Right cardiac atrium (tissue), 5 donors: ENCODE measurements at places on chromosomes 2 and 18.
A peak's percentile ranks its signal among the peaks of the same experiment; 100 is the strongest.

- DNase-seq: no peak
Observed at GRCh38 chr2:68436270-68436669, 30.8 kb downstream of the FBXO48 start.

- DNase-seq: no peak
Observed at GRCh38 chr2:48753228-48753627, 2.3 kb downstream of the LHCGR start.

- DNase-seq: no peak
Observed at GRCh38 chr2:186533717-186534116, 47.7 kb downstream of the ZC3H15 start.

DNA sequence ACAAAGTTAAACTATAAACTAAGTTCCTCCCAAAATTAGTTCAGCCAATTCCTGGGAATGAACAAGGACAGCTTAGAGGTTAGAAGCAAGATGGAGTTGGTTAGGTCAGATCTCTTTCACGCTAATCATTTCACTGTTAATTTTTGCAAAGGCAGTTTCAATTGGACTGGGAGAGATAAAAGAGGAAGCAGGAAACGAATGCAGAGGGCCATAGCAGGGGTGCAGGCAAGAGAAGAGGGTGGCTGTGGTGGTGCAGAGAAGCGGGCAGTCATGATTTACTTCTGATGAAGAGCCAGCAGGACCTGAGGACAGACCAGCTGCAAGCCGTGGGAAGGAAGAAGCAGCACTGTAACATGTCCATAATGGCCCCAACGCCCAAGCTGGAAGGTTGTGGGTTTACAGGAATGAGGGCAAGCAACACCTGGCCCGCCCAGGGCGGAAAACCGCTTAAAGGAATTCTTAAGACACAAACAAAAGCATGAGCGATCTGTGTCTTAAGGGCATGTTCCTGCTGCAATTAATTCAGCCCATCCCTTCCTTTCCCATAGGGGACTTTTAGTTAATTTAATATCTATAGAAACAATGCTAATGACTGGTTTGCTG is 4.1 kb upstream of the RMP24 start:
- no peak for DNase-seq

DNA sequence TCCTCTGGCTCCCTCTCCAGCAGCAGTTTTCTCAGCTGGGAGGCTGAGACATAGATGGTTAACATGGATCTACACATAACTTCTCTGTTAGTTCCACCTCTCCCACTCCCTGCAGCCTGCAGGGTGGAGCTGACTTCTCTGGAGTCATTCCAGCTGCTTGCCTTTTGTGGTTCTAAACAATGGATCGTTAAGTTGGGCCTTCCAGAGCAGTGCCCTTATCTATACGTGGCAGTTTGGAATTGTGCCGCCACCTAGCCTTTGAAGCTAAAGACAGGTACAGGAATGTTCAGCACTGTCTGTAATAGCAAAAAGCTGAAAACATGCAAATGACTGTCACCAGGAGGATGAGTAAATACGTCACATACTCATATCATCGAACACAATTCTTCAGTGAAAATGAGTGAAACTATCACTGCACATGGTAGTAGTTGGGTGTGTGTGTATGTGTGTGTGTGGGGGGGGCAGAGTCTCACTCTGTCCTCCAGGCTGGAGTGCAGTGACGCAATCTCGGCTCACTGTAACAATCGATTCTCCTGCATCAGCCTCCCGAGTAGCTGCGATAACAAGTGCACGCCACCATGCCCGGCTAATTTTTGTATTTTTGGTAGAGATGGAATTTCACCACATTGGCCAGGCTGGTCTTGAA is 50.3 kb downstream of the SH2D6 start:
- no peak for DNase-seq

- DNase-seq: no peak
Observed at GRCh38 chr2:197137826-197138477, 172.6 kb downstream of the ANKRD44 start.

DNA sequence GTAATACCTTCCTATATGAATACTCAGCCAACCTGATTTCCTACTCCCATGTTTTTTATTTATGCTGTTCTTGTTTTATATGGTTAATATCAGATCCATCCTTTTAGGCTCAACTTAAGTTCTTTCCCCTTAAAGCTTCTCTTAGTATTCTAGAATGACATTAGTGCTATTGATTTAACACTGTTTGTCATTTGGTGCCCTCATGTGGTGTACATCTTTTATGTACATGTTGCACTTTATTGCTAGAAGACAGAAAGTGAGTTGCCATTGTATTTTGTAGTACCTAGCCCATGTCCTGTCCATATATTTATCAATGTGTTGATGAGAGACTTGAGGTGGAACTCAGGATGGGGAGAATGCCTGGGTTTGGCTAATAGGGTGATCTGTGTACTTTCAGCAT is 2.5 kb downstream of the HTRA2 start:
- DNase-seq: no peak

DNA sequence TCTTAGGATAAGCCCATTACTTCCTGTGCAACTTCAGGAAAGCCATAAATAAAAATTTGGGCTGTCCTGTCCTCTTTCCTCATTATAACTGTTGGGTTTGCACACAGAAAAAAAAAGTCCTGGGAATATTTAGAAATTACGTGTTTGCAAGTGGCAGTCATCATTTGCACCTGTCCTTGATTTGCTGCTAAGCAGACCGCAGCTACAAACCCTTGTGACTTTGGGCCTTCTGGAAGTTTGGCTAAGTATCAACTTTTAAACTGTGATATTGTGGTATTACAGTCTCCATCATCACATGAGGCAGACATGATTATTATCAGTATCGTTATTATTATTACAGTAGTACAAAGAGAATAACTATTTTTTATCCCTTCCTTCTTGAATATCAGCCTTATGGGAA is 260.7 kb upstream of the SESTD1 start:
- no peak for DNase-seq

GRCh38 chr2:240598311-240598911 is 11.9 kb downstream of the CAPN10 start:
- peak; percentile 47 for DNase-seq

GRCh38 chr18:29892960-29893558 is 1149.5 kb downstream of the DSC3 start:
- DNase-seq: no peak

DNA sequence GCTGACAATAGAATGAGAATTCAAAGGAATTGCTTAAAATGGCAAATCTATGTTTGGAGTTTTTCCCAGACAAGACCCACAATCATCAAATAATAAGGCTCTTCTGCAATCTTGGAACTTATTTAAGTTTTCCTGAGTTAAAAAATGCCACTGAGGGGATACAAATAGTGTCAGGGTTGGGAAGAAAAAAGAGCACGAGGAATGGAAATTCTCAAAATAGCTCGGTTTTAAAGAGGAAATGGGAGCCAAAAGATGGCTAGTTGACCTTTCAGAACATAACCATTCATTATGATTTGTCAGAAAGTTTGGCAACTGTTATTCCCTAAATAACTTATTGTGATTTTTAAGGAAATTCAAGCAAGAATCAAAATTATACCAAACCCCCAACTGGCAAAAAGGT is 127.7 kb downstream of the RAPGEF4 start:
- no peak for DNase-seq

GRCh38 chr2:241216211-241216761 is 27.8 kb downstream of the ANO7 start:
- no peak for DNase-seq

GRCh38 chr2:183014005-183014404 is 24.3 kb downstream of the NCKAP1 start:
- no peak for DNase-seq

DNA sequence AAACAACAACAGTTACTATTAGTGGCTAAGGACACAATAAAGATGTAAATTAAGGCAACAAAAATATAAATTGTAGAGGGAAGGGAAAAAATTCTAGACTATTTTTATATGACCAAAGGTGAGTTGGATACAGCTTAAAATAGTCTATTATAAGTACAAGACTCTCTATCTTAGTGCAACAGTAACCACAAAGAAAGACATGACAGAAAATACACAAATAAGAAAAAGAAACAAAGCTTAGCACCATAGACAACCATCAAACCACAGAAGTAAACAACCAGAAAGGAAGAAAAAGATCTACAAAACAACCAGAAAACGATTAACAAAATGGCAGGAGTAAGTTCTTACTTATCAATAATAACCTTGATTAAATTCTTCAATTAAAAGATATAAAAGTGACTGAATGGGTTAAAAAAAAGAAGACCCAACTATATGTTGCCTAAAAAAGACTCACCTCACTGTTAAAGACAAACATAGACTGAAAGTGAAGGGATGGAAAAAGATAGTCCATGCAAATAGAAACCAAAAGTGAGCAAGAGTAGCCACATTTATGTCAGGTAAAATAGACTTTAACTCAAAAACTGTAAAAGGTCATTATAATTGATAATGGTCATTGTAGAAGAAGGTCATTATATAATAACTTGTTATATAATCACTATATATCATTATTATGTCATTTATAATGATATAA is 62.5 kb downstream of the USP40 start:
- no peak for DNase-seq

DNA sequence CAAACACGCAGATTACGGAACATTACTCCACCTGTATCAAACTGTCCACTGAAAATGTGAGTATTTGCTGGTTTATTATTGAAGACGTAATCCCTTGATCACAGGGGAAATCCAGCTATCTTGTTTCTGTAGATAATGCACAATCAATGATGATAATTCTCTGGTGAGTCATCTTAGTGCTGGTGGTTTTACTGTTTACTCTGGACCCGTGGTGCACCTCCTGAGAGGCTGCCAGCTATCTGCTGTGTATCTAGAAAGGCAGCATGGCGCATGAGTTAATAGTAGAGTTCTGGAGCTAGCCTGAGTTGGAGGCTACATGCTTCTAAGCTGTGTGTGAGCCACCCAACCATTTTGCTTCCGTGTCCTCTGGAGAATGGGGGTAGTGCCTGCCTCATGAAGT is 6.5 kb downstream of the NCAPH start:
- DNase-seq: no peak

DNA sequence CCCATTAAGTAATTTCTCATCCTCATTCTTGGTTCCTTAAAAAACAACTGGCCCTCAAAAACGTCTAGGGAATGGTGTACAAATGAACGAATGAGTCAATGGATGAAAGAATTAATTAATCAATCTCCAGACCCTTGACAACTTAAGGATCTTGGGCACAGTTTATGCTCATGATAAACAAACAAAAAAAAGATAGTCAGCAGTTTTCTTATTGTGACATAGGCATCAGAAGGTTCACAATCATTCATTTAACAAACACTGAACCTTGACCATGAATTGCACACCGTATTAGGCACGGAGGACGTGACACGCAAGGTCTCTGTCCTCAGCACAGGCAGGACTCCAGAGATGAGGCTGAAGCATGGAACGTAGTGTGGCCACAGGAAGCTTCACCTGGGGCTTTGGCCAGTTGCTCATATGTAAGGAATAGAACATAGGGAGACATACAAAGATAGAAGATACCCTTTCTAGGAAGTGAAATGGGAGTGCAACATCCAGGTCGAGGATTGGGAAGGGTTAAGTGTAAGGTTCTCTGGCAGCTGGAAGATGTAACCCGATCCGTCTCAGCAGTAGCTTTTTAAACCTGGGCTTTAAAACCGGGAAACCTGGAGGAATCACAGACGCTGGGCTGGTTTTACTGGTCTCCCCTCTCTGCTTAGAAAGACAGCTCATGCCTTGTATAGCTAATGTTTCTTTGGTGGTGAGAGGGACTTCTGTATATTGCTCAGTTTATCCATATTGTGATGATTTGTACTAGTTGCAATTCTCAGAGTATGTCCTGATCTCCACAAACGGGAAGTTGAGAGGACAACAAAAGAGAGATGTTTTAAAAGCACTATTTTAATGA is 8.9 kb upstream of the LTBP1 start:
- DNase-seq: no peak

GRCh38 chr2:127646487-127647241 is 711 bp downstream of the GPR17 start:
- peak; percentile 50 for DNase-seq

- peak; percentile 59 for DNase-seq
Observed at GRCh38 chr2:65129286-65129825, 550 bp downstream of the RAB1A start.

DNA sequence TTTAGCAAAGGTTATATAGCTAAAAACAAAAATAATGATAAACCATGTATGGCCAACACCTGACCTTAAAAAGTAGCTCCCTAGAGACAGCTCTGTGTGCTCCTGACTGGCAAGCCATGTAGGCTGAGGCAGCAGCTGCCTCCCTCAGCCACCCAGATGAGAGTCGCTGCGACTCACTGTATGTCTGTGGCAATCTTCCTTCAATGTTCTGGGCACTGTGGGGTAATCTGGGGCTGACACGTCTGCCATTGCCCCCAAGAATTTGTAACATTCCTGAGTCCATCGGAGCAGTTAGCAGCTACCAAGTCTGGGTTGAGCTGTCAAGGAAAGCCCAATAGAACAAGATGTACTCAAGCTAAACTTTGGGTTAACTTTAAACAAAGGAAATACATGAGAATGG is 106.4 kb upstream of the DAPL1 start:
- DNase-seq: no peak

DNA sequence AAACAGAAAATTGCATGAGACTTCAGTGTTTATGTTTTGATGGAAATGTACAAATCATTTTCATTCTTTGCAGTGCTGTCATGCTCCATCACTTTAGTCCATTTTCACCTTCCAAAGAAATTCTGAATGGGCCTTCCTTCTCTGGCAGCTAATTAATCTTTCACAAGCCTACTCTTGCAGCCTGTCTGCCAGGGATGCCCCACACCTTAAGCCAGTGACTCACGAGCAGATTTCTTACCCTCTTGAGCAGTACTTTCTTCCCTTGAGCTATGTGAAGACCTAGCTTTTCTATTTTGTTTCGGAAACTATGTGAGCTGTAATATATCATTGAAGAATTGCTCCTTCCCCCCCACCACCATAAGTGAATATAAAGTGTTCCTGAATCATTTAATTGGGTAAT is 404.3 kb upstream of the VWC2L start:
- no peak for DNase-seq

GRCh38 chr2:181106789-181107627 is 126.6 kb downstream of the UBE2E3 start:
- DNase-seq: no peak

DNA sequence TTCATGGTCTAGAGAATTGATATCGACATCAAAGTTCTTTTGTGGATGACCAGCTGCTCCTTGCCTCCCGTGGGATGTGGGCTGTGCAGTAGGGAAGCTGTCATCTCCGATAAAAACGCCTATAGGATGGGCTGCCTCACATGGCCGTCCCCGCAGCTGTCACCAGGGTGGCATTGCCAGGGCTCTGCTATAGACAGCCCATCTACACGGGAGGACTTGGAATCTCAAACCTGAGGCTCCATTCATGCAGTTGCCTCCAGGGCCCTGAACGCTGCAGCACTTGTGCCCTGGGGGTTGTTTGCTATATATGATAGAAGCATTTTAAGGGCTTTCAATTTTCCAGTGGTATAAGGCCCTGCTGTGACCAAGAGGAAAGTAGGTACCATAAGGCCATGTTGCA is 183.1 kb downstream of the MYCN start:
- DNase-seq: no peak

- no peak for DNase-seq
Observed at GRCh38 chr2:38739524-38739923, 11.6 kb downstream of the SRSF7 start.

GRCh38 chr2:25251422-25252273 is 83.3 kb upstream of the POMC start:
- DNase-seq: peak; percentile 84

GRCh38 chr2:203782262-203782976 is 76.0 kb downstream of the CD28 start:
- DNase-seq: peak; percentile 48
